ENCODE measurements at places on chromosomes 16 and 17.

- DNase-seq = no peak
Measured at GRCh38 chr16:4404247-4404966, 12.0 kb downstream of the CORO7 start.

DNA sequence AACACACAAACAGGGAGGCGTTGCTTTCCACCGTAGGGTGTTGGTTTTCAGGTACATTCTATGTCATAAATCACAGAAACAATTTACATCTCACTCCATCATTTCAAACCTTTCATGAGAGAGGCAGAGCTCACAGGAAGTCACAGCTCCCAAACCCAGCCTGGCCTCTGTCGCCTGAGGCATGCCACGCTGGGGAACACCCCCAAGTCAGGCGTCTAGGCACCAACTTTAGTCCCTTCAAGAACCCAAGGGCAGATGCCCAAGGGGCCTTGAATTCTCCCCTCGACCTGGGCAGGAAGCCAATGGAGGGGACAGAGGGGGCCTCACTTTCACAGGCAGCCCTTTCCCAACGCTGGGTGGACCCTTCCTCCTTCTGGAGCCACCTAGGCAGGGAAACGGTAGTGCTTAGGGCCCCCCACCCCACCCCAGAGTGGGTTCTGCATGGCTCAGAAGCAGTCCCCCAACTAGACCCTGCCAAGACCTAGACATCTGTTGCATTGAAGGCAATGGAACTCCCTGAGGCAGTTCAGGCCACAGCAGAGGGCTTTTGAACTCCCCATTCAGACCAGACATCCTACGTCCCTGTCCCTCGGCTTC is 10.6 kb downstream of the TBX4 start:
- no peak for DNase-seq

- DNase-seq = no peak
Measured at GRCh38 chr16:78509965-78510364, 410.5 kb downstream of the WWOX start.

- DNase-seq = no peak
Measured at GRCh38 chr17:67819722-67820121, 5.6 kb upstream of the BPTF start.

DNA sequence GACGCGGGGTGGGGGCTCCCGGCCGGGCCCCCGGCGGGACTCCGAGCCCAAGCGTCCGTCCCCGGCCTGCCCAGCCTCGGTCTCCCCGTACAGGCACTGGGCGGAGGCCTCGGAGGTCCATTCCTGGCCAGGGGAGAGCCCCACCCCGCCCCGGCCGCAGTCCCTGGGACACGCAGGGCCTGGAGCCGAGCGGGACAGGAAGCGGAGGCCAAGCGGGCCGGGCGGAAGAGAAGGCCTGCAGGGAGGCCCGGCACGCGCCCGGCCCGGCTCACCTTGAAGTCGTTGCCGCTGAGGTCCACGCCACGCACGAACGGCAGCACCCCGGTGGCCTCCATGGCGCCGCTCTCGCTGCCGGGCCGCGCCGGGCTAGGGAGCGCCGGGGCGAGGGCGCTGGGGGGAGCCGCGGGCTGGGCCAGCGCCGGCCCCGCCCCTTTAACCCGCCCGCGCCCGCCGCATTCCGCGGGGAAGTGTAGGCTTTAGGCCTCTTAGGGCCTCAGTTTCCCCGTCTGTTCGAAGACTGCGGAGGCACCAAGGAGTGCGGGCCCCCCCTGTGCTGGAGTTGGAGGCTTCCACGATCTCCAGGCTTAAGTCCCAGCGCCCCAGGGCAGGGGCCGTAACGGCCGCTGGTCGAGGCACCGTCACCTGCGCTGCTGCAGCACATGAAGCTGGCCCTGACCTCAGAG is at the start of gene FLII:
FLII (minus strand) TSS at position 383 of the 683 bp plus-strand sequence; CDS start at position 335, 48 bp downstream.
- DNase-seq = no peak

DNA sequence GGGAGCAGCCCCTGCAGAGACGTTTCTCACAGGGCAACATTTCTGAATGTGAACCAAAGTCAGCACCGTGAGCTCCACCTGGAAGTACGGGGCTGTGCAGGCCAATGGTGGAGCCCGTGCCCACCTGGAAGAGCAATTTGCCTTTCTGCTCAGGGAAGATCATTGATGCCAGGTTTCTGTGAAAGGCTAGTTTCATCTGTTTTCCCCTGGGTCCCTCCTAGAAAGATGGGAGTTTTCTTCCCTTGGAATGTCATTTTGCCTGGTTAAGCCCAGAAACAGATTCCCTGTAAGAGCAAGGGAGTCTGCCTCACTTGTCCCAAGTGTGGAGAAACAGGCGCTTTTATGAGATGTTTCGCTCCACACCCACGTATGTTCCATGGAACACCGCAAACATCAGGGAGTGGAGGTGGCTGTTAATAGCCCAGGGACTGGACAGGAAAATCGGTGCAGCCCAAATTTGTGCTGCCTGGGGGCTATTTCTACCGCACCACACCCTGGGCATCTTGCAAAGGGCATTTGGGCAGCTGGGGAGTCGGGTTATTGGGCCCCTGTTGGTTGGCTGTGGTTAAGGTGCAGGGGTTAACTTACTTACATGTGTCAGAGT is 2.6 kb downstream of the SLC6A4 start:
- DNase-seq = no peak

GRCh38 chr17:10513299-10514067 is 4.9 kb downstream of the MYH1 start:
- DNase-seq = no peak

DNA sequence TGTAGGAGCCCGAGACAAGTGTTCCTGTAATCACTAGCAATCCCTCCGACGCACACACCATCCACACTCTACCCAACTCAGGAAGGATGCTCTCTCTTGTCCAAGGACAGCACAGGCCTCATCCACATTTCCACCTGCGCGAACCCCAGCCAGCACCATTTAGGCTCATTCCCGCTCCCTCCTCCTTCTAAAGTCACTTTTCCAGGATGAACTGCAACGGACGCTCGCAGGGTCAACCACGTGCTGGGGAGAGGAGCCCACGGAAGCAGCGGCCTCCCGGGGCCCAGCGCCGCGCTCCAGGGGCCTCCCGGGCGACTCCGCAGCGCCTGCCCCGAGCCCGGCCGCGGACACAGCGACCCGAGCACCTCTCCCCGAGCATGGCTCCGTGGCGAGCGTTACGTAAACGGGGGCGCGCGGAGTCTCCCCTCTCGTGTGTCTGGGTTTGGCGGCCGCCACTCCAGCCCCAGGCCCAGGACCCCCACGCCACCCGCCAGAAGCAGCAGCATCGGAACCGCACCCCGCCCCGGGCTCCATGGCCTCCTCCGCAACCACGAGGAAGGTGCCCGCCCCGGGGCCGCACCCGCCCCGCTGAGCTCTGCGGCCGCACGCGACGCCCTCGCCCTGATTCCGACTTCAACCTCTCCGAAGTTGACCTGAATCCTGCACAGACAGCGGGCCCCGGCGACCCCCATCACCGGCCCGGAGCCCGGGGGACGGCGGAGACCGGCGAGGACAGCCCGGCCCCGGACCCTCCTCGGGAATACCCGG is 668 bp downstream of the USP36 start:
- no peak for DNase-seq

DNA sequence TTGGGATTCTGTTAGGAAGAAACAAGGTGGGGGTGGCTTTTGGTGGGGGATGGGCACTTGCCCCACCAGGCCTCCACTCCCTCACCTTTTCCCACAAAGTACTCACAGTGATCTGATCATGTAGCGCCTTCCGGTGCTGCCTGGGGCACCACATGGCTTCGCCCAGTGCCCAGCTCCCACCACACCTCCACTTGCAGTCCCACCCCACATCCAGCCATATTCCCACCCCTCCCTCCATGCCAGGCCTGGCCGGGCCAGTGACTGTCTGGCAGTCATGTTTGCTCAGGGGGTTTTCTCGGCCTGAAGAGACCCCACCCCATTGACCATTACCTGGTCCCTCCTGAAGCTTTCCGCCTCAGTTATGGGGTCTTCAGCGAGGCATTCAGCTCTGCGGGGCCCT is 201.5 kb downstream of the SPECC1 start:
- no peak for DNase-seq

DNA sequence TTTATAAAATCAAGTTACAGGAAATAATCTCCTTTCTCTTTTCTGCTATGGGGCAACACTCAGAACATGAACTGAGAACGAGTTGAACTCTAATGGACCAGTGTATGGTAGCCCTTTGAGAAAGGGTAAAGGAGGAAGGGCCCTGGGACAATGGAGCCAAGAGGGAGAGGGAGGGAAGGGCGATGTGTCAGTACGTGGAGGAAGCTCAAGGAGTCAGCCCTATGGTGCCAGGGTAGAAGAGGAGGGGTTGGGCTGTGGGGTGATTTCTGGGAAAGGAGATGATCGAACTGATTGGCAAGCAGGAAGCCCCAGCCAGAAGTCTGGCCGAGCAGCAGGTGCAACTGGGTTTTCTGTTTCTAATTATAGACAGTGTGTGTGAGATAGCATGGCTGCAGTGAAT is 4.3 kb upstream of the WIPI1 start:
- DNase-seq = no peak

DNA sequence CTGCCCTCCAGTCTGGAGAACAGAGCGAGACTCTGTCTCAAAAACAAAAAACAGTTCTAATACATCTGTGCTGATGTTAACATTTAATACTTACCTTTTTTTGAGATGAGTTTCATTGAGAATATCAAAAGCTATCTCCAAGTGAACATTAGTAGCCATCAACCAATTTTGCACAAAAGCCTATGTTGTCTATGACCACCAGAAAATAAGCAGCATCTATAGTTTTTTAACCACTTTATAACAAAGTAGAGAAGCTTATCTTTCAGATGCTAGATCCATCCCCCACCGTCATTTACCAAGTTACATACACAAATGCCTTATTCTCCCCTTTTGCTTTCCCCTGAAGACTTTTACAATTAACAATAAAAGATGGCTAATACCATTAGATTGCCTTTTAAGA is 4.1 kb downstream of the SRSF1 start:
- DNase-seq = no peak

DNA sequence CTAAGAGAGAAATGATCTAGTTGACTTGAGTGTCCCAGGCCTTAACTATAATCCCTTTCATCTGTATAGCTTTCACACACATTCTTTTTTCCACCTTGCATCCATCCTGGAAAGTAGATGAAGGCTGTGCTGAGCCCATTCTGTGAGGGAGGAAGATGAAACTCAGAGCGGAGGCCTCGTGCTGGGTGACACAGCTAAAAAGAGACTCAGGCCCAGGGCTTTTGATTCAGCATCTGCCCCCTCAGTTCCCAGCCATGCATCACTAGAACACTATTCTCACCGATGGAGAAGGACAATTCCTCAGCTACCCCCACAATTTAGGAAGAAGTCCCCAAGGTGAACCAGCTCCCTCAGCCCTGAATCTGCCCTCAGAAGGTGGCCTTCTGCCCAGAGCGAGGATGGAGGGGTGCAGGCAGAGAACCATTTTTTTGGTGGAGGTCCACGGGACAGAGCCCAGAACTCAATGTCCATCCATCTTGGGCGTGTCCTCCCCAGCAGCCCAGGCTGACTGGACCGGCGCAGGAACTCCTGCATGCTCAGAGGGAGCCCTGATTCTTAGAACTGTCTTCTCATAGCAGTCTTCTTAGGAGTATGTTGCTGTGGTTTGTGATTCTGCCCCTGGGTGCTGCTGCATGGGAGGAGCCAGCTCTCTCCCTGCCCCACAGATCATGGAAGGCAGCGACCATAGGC is 5.8 kb upstream of the MYCBPAP start:
- peak; percentile 52 for DNase-seq

DNA sequence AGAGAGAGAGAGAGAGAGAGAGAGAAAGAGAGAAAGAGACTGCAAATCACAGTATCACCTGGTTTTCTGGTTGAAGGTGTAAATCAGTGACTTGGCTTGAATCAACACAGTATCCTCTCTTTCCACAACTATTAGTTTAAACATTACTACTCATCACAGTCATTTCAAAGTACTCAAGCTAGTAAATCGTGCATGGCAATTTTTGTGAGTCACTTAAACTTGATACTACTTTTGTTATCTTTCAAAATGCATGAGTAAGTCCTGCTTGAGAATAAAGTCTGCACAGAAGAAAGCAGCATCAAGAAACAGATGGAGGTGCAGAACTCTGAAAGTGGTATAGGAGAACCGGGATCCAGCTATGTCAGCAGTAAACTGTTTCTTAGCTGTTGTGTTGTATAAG is 535.4 kb downstream of the CDH8 start:
- no peak for DNase-seq

DNA sequence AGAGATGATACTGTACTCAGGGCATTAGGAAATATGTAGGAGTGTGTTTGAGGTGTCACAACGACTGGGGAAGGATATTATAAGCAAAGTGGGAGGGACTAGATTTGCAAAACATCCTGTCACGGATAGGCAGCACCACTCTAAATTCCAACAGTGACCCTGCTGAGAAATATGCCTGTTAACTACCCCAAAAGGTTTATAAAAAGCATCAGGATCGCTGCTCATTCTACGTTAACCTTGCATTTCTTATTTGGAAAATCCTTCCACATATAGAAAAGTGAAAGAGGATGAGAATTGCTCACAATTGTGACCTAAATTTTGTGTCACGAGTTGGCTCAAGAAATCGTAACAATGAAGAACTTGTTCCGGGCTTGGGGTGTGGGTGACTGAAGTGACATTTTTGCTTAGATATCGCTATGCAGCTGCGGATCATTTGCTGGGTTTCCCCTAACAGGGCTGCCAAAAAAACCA is 51.6 kb downstream of the N4BP1 start:
- DNase-seq = no peak

DNA sequence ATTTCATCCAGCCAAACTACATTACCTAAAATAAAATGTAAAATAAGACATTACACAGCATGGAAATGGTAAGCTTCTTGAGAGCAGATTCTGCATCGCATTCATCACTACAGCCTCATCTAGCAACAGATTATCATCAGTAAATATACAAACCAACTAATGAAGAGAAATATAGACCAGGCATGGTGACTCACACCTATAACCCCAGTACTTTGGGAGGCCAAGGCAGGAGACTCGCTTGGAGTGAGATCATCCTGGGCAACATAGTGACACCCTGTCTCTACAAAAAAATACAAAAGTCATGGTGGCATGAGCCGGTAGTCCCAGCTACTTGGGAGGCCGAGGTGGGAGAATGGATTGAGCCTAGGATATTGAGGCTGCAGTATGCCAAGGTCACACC is 19.9 kb downstream of the NCBP3 start:
- DNase-seq = no peak

DNA sequence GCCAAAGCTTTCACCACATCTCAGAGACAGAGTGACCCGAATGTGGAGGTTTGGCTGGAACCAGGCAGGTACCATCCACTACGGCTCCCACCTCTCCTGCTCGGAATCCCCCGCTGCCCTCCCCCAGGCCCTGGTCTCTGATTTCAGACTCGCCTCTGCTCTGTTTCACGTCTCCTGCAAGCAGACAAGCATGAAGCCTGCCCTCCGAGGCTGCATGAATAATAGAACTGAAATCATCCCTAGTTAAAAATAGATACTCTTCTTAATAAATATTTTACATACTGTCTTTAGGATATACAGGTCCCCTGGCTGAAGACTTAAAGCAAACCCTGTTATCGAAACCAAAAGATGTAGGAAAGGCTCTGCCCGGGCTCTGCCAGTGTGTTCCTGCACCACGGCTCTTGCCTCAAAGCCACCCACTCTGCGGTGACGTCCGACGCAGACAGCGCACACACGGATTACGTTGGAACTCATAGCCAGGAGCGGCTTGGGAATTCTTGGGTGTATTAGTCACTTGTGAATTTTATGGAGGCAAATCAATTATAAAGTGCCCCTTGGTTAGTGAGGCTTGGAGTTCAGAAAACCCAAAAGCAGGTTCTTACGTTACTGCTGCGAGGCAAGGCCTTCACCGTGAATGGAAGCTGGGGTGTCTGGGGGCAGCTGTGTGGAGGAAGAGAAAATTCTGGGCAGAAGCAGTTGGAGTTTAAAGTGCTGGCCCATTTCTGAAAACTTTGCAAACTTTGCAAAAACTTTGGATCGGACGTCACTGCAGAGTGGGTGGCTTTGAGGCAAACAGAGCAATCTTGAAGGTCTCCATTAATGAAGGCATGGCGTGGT is 25.6 kb upstream of the NPTX1 start:
- no peak for DNase-seq
